Esophagus squamous epithelium (tissue), 5 donors: ENCODE measurements at places on chromosomes 4 and X. TPM values are rescaled to one million over a fixed set of nuclear protein-coding genes. Genes with fewer than 3 reads are reported as not detected.

Gene RAB28
- total RNA-seq = 16.4 TPM

Gene ATP1B4
- total RNA-seq = not detected

Gene ARHGAP24
- 35.3 TPM for total RNA-seq

Gene PROM1
- 1.7 TPM for total RNA-seq

Gene NHSL2
- 0.97 TPM for total RNA-seq

GRCh38 chr4:183163135-183163534, 64.1 kb downstream of the WWC2 start:
- DNase-seq = no peak

DNA sequence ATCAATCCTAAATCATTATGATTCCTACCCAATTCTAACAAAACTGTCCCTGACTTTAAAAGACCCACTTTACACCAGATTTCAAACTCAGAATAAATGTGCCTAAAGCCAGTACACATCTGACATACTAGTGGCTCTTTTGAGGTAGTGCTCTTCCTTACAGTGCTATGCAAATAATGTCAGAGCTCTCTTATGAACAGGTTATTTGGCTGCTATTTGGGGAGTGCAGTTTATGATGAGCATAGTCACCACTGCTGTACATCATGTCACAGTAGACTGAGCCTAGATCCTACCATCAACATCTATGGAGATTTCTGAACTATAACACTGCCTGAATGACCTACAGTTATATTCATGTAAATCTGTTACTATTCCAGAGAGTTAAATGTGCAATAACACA, 50.4 kb upstream of the PAGE5 start:
- DNase-seq = no peak

DNA sequence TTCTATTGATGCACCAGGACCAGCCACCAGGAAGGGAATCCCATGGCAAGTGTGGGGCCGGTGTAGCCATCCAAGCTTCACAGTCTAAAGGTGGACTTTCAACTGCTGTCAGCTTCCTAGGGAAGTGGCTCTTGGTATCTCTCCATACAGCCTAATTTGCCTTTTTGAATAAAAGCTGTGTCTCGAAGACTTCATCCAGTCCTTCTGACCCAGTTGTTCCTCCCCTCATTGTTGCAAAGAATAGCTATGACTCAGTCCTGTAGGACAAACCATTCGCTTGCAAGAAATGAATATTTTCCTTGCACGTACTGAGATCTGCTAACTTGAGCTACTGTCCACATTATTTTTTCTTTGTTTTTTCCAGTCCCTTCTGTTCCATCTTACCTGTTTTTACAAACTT, 145.1 kb upstream of the CTSO start:
- DNase-seq = no peak

DNA sequence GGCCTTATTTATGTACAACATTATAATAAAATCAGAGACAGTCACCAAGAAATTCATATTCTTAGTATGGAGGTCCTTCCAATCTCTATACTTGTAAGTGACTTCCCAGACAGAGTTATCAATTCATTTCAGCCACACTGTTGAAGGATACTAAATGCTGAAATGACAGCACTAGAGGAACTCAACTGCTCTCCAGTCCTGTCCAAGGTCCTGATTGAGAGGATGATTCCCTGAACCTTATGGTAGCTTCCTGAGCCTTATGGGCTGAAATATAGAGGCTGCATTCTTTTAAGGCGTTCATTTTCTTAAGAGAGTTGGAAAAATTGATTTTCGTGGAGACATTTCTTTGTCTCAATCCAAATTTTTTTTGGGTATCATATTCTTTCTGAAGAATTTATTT, 205.9 kb downstream of the TLL1 start:
- DNase-seq = no peak

- no peak for DNase-seq
Measured at GRCh38 chrX:122868631-122869030, 315.4 kb upstream of the GRIA3 start.

GRCh38 chr4:42150653-42151567, 1.5 kb downstream of the BEND4 start:
- no peak for DNase-seq

- no peak for DNase-seq
Measured at GRCh38 chr4:165621983-165622382, 243.2 kb downstream of the CPE start.

DNA sequence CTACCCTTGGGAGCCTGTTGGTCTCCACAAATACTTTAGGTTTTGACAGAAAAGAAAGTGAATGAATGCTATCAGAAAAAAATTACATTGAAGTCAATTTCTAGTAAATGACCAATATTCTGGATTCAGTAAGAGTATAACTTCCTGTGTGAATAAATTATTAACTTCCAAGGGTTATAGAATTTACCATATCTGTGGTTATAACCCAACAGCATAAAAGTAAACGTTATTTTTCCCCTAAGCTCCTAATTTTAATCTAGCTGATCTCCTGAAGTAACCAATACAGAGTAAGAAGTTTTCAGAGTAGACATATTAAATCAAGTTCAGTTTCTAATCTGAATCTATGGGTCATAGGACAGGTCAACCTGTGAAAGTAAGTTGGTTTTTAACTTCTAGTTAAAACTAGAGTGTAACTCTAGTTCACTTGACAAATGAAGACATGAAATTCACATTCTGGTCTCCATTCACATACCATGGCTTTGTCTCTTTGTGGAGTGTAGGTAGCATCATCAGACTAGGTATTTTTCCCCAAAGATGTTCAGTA, 22.8 kb downstream of the DTHD1 start:
- no peak for DNase-seq

GRCh38 chrX:9494771-9495170, 29.9 kb downstream of the TBL1X start:
- DNase-seq = no peak

DNA sequence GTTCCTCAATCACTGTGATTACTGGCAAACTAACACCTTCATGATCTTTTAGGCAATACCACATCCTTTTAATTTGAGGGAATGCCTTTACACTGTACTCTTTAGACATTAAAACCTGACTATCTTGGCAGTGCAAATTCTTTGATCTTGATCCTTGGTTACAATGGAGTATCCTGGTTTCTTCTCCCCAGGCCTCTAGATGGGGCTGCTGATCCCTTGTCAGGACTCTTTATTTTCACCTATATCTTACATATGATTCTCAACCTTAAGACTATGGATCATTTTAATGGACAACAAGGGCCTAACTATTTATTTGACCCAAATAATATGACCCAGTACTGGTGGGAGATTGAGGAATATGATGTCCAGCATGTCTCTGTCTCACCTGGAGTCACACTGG, 1005.5 kb upstream of the INTU start:
- no peak for DNase-seq

GRCh38 chr4:27973700-27974099, 1113.1 kb downstream of the STIM2 start:
- no peak for DNase-seq

GRCh38 chr4:5444918-5445517, 263.3 kb downstream of the EVC2 start:
- no peak for DNase-seq
